ENCODE measurements at places on chromosomes 2 and 18.

- peak; percentile 24 for DNase-seq
These were observed 815 bp downstream of the GPBAR1 start for GRCh38 chr2:218261423-218262236.

DNA sequence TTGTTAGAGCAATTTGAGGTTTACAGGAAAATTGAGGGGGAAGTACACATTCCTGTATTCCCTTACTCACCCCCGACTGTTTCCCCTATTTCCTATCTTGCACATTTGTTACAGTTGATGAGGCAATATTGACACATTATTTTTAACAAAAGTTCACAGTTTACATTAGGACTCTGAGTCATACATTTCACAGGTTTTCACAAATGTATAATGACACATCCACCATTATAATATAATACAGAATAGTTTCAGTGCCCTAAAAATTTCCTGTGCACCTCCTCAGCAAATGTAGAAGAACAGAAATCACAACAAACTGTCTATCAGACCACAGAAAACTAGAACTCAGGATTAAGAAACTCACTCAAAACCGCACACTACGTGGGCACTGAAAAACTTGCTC is 160.6 kb upstream of the RMP24 start:
- DNase-seq: no peak

DNA sequence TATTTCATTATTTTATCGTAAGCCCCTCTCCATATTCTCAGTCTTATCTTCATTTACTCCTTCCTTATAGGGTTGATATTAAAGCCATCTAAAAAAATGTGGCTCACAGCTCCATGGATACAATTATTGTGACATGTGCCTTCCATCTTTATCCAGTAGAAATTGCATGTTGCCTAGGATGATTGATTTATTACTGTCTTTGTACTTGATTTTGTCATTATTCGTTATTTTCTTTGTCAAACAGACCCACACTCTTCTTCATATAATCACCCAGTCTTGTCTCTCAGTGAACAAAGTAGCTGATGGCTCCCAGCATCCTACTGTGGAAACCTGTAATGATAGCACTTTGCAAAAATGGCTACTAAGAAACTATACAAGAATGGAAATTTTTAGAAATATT is 252.2 kb upstream of the KCNJ3 start:
- DNase-seq: no peak

- DNase-seq: no peak
These were observed 55.1 kb upstream of the RAPGEF4 start for GRCh38 chr2:172680436-172681068.

DNA sequence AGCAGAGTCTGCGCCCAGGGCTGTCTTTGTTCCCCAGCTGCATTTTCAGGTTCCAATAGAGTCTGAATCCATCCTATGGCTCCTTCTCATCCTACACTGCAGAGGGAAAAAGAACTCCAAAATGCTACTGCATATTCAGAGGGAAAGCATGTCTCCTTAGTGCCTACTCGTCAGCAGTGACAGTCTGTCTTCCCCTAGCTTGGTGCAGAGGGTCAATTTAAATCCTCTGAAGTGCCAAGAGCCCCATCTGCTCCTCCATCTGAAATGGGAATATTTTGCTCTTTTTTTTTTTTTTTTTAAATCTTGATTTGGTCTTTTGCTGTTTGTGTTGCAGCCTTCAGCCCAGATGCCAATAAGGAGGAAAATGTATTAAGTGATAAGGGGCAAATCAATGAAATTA is 199.3 kb downstream of the RNF144A start:
- DNase-seq: no peak

DNA sequence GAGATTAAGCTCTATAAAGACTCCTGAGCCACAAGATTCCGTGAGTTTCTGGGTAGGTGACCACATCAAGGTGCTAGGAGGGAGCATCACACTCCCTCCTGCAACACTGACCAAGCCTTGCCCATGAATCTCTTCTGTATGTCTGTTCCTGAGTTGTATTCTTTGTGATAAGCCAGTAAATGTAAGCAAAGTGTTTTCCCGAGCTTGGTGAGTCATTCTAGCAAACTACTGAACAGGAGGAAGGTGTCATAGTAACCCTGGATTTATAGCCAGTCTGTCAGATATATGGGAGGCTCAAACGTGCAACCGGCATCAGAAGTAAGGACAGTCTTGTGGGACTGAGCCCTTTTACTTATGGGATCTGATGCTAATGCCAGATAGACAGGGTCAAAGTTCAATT is 346.1 kb upstream of the KYNU start:
- no peak for DNase-seq

GRCh38 chr18:9217743-9218451 is 81.3 kb downstream of the ANKRD12 start:
- no peak for DNase-seq

- no peak for DNase-seq
These were observed 16.9 kb upstream of the RNU4ATAC start for GRCh38 chr2:121513597-121514333.

GRCh38 chr18:45102863-45103262 is 422.2 kb downstream of the SETBP1 start:
- DNase-seq: no peak

- no peak for DNase-seq
These were observed 12.4 kb downstream of the CIB4 start for GRCh38 chr2:26628561-26629345.

DNA sequence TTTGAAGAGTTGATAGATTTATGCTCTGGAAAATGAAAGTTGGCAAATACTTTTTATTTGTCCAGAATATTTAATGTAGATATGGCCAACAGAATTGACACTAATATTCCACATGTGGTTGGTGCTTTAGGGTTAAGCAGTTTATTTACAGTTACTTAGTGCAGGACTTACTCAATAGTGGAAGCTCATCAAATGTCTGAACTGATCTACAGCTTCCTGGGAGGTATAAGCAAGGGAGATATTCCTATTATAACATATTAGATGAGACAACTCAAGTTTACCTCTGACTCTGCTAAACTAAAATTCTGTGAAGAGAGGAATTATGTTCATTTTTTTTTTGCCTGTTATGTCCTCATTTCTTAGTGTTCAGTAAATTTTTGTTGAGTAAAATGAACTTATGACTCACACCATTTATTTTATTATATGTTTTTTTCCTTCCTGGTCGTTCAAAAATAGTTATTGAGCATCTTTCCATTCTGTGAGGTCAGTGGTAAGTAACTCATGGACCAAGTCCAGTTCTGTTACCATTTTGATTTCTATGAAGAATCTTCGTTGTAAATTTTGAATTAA is 13.6 kb downstream of the ABI2 start:
- no peak for DNase-seq

- DNase-seq: no peak
These were observed 15.8 kb downstream of the CWC22 start for GRCh38 chr2:179991344-179991743.

DNA sequence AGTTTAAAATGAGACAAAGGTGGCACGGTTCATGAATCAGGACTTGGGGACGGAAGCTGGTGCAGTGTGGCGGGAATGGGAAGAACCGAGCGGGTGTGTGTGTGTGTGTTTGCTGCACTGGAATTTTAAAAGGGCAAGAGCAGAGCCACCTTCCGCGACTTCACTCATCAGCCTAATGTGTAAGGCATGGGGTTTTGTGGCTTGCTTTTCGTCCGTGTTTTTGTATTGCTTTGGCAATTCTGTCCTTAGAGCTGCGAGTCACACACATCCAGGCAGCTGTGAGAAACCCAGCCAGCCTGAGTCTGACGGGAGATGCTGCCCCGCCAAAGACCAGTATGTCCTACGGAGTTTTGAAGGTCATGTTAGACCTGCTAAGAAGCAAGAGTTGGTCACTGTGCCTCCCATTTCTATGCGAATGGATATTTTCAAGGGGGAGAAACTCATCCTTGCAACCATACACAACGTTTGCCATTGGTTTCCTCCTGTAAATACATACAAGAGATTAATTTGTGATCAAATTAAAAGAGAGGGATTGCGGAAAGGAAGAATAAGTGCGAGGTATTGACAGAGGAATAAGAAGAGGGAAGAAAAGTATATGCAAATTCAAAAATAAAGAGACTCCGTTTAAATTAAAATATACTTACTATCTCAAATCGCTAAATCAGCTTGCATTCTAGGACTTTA is 665 bp upstream of the CACNB4 start:
- DNase-seq: no peak

- DNase-seq: no peak
These were observed 199.6 kb upstream of the LRP1B start for GRCh38 chr2:142330458-142330857.

DNA sequence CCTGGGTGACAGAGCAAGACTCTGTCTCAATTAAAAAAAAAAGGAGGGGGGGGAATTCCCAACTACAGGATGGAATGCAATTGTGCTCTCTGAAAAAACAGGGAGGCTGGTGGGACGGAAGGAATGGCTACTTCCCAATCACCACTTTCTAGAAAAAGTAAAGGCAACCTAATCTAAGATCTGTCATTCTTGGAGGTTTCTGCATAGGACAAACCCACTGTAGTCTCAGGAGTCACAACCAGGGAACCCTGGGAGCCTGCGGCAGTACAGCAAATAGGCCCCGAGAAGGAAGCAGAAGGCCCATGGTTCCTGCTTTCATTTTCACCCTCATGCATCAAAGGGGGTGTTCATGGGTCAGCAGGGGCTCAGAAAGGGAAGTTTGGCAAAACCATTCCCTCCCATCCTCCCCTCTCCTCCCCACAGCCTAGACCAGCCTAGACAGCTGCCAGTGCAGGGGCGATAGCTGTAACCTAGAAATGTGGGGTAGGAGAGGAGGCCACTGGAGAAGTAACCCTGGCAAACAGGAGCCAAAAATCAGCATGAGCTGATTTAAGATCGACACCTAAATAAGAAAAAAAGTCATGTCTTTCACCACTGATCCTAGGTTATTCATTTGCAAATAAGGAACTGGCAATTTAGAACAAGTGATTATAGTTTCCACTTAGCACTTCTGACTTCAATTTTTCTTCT is 48.0 kb downstream of the TRABD2A start:
- DNase-seq: peak; percentile 45

- DNase-seq: no peak
These were observed 10.8 kb upstream of the SESTD1 start for GRCh38 chr2:179275253-179276012.

DNA sequence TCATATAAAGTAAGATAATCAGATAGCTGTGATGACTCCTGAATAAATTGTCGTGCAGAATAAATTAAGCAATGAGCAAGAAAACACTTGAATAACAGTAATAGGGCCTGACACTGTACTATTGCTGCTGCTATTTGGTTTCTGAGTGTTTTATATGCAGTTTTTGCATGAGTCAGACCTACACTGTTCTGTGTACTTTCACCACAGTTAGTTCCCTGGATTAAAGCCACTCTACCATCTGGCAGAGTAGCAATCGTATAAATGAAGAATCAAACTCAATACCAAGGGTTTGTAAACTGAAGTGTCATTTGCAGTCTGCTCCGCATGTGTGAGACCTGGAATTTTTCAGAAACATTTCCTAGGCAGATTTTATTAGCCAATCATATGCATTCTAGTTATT is 398.6 kb upstream of the CDH7 start:
- DNase-seq: no peak

- DNase-seq: no peak
These were observed 366.2 kb upstream of the ID2 start for GRCh38 chr2:8315531-8316165.

- DNase-seq: no peak
These were observed 77.3 kb downstream of the LPIN2 start for GRCh38 chr18:2935438-2936192.

GRCh38 chr2:236085647-236086046 is 82.5 kb downstream of the GBX2 start:
- no peak for DNase-seq

- DNase-seq: peak; percentile 51
These were observed 76.0 kb downstream of the CEP192 start for GRCh38 chr18:13067124-13067523.

- DNase-seq: no peak
These were observed 142.9 kb upstream of the FIGN start for GRCh38 chr2:163878718-163879117.

GRCh38 chr2:197113275-197113711 is 186.8 kb upstream of the PGAP1 start:
- DNase-seq: peak; percentile 45

DNA sequence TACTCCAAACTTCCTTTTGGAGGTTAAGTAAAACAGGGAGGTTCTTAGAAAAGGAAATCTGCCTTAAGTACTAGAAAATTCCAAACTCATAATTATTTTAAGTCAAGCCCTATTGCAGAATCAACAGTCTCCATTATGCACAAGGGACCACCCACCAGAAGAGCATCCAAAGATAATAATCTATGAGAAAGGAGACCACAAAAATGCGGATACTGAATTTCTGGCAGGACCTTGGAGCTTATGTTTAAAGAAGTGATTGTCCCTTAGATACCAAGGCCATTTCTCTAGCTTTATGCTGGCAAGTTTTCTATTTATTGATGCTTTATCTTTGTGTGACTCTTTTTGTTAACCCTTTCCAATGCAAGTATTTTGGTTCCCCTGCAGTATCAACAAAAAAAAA is 404.0 kb upstream of the MMADHC start:
- no peak for DNase-seq

DNA sequence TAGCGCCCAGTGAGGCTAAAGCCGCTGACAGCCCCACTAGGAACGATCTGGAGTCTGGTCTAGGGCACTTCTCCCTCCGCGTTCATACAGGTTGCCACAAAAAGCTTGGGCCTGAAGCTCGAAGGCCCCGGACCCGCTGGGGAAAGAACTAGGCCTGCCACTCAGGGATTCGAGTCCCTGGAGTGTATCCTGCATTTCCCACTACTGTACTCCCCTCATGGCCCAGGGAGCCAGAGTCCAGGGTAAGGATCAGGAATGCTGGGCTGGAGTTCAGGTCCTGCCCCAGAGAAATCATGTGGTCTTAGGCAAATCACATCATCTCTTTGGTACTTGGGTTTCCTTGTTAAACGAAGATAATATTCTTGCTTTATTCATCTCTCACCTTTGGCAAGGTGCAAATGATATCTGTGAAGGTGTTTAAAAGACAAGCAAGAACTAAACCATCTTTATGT is 1.4 kb upstream of the ZFP36L2 start:
- DNase-seq: no peak

DNA sequence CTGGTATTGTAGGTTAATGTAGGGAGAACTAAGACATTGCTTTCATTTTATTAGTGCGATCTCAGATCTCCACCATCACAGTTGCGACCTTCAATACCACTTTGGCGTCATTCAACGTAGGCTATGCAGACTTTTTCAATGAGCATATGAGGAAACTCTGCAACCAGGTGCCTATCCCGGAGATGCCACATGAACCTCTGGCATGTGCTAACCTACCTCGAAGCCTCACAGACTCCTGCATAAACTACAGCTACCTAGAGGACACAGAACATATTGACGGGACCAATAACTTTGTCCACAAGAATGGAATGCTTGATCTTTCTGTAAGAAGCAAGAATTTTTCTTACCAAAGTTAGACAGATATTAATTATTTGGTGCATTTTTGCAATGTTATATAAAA is 47.3 kb downstream of the UNC80 start:
- DNase-seq: no peak

- no peak for DNase-seq
These were observed 15.7 kb downstream of the CNDP2 start for GRCh38 chr18:74511823-74512222.

DNA sequence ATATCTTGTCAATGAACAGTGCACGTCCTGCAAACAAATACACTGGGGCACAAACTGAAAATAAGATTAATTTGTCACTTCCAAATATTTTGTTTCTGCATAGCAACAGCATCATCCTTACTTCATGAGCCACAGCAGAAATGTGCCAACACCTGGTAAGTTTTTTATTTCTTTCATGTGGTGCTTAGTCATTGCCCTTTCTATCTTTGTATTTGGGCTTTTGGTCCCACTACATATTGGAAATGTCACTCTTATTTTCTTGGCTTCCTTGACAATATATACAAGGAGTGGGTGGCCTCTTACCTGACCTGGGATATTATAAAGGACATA is 208.0 kb downstream of the RBM43 start:
- DNase-seq: no peak

- DNase-seq: no peak
These were observed 34.1 kb downstream of the TRABD2A start for GRCh38 chr2:84846741-84847142.

Measured in naive B cell (primary cell).